ENCODE measurements at places on chromosomes 11 and 22. TPM values are rescaled to one million over a fixed set of nuclear protein-coding genes. Genes with fewer than 3 reads are reported as not detected.

GRCh38 chr22:27348634-27349033, 452.9 kb downstream of the MN1 start:
- no peaks in the 10 kb centered on the region for H3K36me3 ChIP-seq
- H3K27me3 ChIP-seq = peaks cover 22% of the 10 kb centered on the region
- no peak overlapping the region for H3K27ac ChIP-seq
- DNase-seq = no peak

GRCh38 chr11:22192642-22193347, at the start of gene ANO5:
ANO5 (plus strand) TSS chr11:22193085; CDS start chr11:22193493, 408 bp downstream.
- DNase-seq = no peak
- H3K36me3 ChIP-seq = no peaks in the 10 kb centered on the region
- H3K27ac ChIP-seq = peak within 1 kb of the TSS; percentile 32

GRCh38 chr11:80831374-80831773, 1390.5 kb upstream of the TENM4 start:
- H3K36me3 ChIP-seq = no peaks in the 10 kb centered on the region
- H3K4me1 ChIP-seq = no peaks in the 10 kb centered on the region
- no peak for DNase-seq
- H3K4me3 ChIP-seq = no peak overlapping the region

DNA sequence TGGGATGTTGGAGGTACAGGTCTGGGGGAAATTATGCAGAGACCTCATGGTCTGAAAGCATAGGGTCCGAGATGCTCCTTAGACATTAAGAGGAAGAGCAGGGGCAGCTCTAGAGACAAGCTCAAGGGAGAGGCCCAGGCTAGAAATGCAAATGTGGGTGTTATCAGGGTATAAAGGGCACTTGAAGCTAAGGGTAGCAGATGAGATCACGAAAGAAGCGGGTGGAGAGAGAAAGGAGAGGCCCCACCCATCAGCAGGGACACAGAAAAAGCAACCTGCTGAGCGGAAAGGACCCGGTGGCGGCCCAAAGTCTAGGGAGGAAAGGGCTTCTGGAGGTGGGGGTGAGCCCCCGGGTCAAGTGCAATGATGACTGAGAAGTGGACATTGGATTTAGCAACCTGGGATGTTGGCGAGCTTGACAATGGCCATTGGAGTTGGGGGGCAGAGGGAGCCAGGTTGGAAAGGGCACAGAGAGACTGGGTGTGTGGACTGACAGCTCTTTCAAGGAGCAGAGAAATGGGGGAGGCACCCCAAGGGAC, 8.9 kb downstream of the TMPRSS6 start:
- no peak overlapping the region for H3K4me3 ChIP-seq
- no peak overlapping the region for H3K27ac ChIP-seq
- H3K36me3 ChIP-seq = no peaks in the 10 kb centered on the region
- no peak for DNase-seq

GRCh38 chr22:23555118-23555517, 25.0 kb downstream of the IGLL1 start:
- no peak overlapping the region for H3K27ac ChIP-seq
- DNase-seq = no peak
- H3K27me3 ChIP-seq = no peaks in the 10 kb centered on the region
- H3K4me3 ChIP-seq = no peak overlapping the region

C22orf15 gene
- not detected for total RNA-seq

FGF3 gene
- not detected for total RNA-seq

DRICH1 gene
- 0.44 TPM for total RNA-seq

NRGN gene
- total RNA-seq = 33.3 TPM

Measured in HCT116 (cell line).